ENCODE measurements at places on chromosomes 2 and 18.

DNA sequence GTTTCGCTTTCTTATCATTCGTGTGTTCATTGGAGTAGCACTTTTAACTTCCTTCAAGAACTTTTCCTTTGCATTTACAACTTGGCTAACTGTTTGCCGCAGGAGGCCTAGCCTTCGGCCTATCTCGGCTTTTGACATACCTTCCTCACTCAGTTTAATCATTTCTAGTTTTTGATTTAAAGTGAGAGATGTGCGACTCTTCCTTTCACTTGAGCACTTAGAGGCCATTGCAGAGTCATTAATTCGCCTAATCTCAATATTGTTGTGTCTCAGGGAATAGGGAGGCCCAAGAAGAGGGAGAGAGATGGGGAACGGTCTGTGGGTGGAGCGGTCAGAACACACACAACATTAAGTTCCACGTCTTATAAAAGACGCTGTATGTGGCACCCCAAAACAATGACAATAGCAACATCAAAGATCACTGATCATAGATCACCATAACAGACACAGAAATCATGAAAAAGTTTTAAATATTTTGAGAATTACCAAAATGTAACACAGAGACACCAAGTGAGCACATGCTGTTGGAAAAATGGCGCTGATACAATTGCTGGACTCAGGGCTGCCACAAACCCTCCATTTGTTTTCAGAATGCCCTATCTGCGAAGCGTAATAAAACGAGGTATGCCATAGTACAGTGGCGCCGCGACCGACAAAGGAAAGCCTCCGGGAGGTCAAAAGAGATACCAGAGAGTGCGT is 553 bp downstream of the TIGD1 start:
- DNase-seq, result no peak

DNA sequence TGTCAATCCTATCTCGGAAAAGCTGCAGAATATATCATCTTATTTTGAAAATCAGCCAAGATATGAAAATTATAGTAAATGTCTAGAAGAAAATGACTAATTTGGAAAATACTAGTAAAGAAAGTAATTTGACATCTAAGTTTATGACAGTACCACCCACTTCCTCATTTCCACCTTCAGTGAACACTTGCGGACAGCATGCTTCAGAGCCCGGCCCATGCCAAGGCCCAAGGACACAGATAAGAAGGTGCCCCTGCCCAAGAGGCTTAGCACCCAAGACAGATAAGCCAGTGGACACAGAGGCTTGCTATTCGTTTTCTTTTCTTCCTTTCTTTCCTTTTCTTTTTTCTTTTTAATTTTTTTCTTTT is 4.8 kb upstream of the KCNG2 start:
- no peak for DNase-seq

GRCh38 chr2:203706403-203706802 is at the start of gene CD28:
Gene CD28, plus strand, starts transcription at chr2:203706639. Its CDS starts 58 bp downstream, at chr2:203706697.
- DNase-seq, result peak; percentile 99

GRCh38 chr2:220215785-220216184 is 588.4 kb downstream of the SLC4A3 start:
- DNase-seq, result no peak

DNA sequence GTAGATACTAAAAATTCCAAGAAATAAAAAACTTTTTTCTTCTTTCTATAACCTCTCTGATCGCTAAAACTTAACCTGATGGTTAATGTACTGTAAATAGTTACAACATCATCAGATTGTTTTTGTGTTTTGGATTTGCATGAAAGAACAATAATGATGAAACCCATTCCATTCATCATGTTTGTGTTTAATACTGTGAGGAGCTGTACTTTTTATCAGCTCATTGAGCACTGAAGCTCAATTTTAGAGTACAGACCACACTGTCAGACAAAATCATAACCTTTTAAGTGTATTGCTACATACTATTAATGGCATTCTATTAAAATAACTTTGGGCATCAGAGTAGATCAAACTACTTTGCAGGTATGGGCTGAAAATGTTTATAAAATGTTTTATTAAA is 14.8 kb upstream of the BBS5 start:
- no peak for DNase-seq

DNA sequence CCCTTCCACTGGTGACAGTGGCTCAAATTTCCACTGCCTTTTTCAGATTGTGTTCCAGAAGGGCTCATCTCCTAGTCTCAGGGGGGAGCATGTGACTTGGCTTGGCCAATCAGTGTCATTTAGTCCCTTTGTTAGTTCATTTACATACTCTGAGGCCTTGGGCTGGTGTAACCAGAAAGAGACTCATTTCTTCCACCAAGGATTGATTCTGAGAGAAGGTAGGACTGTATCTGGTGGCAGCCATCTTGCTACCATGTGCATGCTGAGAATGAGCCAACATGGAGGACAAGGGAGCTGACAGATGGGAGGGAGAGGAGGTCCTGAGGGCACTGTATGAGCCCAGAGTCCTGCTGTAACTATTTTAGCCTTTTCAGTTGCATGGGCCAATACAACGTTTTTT is 191.7 kb downstream of the THSD7B start:
- DNase-seq, result no peak

DNA sequence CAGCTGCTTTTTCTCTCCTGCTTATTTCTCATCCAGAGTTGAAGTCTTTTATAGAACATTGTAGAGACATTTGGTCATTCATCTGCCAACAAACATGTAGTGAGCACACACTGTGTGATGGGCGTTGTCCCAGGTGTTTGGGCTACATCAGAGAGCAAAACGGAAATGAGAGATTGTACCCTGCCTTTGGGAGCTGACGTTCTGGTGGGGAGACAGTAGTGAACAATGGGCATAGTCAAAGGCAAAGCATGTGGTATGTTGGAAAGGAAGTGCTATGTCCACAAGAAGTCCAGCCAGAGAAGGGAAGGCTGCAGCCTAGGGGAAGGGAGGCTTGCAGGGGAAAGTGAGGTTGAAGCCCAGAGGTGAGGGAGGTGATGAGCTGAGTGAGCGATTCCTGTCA is 78.1 kb downstream of the PIEZO2 start:
- no peak for DNase-seq

DNA sequence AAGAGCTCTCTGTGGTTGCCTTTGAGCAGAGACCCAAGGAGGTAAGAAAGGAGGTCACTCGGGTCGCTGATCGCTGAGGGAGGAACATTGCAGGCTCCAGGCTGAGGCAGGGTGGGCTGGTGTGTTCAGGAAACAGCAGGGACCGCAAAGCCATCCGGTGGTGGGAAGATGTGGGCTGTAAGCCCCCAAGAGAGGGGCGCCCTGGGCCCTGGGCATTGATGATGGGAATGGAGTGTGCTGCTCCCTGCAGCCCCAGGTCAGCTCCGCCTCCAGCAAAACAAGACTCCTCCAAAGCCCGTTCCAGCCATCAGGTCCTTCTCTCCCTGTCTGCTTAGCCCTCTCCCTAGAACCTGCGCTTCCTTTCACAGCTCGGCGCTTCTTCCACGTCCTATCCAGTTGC is 229.7 kb downstream of the KLHL29 start:
- DNase-seq, result no peak

GRCh38 chr18:44920441-44920840 is 239.8 kb downstream of the SETBP1 start:
- DNase-seq, result no peak

- no peak for DNase-seq
Measured at GRCh38 chr18:2114289-2114688, 457.0 kb downstream of the METTL4 start.

- DNase-seq, result no peak
Measured at GRCh38 chr2:74851191-74851566, 17.3 kb downstream of the HK2 start.

- no peak for DNase-seq
Measured at GRCh38 chr2:74201196-74201595, 2.8 kb downstream of the MTHFD2 start.

DNA sequence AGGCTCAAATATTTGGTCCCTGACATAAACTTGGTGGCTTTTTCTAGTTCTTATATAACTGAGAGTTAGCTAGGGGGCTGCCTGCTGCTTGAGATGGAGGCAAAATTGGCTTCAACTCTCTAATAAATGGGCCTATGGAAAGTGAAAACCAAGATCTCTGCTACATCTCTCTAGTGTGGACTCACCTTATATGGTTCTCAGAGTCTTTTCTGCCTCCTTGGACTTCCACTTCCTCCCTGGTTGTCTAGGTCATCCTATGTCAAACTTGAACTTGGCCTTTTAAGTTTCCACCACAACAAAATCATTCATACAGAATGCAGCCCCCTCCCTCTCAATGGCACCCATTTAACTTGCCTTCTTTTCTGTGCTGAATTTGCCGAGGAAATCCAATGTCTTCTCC is 23.9 kb upstream of the ARHGAP25 start:
- no peak for DNase-seq

GRCh38 chr18:28359176-28359575 is 182.2 kb upstream of the CDH2 start:
- no peak for DNase-seq

DNA sequence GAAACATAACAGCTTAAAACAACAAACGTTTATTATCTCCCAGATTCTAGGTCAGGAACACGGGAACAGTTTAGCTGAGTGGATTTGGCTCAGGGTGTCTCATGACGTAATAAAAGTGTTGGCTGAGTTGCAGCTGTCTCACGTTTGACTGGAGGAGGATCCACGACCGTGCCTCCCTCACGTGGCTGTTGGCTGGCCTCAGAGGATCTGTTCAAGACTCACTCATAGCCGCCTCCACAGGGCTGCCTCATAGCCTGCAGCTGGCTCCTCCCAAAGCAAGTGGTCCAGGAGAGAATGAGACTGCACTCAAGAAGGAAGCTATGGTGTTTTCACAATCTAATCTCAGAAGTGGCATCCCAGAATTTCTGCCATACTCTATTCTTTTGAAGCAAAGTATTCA is 167.1 kb downstream of the RPRM start:
- no peak for DNase-seq

DNA sequence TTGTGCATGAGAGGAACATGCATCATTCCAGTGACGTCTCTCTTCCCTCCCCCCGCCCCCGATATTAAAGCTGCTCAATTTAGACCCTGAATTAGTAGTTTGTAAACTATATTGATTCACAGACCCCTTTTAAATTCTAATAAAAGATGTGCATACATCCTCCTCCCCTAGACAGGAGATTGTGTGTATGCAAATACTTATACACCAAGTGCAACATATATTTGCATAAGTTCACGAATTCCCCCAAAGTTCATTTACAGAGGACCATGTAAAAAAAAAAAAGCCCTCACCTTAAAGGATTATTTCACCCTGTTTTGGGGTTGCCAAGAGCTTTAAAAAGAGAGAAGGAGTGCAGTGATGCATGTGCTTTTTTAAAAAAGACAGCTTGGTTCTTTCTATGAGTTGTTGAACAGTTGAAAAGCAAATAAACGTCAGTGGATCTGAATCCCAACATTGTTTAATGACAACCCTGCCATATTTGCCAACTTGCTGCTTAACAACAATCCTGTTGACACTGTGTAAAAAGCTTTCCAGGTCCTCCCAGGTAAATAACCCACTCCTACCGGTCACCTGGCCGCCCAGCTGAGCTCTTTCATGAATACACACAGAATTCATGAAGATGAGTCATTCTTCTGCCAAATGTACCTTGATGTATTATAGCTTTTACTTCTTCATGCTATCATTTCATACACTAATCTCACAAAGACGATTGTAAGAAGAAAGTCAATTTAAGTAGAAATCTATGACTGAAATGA is 211.5 kb downstream of the IKZF2 start:
- no peak for DNase-seq

- no peak for DNase-seq
Measured at GRCh38 chr2:37287966-37288365, 36.7 kb downstream of the PRKD3 start.

DNA sequence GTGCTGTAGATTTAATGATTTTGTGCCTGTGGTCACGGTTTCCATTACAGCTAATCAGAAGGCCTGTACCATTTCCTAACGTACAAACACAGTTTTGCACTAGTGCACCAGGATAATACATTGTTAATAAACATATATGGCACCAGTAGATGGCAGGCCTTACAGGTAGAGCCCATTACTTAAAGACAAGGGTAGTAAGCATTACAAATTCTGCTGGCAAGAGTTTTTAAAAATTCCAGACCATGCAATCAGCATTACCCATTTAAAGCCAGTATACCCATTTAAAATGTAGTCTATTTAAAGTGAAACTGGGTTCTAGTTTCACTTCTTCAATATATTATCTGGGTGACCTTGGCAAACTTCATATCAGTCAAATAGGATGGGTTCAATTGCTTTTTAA is 224.2 kb downstream of the NUP35 start:
- DNase-seq, result peak; percentile 68

DNA sequence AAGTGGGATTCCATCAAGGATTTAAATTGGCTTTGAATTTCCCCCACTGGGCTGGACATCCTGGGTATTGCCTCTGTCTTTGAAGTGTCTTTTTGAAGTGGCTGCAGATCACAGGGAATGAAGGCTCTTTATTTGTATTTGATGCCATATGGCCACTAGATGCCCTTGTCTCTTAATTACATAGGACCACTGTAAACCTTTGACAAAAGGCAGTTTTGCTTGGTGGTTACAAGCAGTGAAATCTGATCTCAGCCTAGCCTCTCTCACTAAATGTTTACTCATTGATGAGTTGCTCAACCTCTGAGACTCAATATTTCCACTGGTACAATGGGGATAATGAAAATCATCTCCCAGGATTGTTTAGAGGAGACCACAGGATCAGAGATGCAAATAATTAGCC is 102.2 kb downstream of the INSIG2 start:
- DNase-seq, result no peak

DNA sequence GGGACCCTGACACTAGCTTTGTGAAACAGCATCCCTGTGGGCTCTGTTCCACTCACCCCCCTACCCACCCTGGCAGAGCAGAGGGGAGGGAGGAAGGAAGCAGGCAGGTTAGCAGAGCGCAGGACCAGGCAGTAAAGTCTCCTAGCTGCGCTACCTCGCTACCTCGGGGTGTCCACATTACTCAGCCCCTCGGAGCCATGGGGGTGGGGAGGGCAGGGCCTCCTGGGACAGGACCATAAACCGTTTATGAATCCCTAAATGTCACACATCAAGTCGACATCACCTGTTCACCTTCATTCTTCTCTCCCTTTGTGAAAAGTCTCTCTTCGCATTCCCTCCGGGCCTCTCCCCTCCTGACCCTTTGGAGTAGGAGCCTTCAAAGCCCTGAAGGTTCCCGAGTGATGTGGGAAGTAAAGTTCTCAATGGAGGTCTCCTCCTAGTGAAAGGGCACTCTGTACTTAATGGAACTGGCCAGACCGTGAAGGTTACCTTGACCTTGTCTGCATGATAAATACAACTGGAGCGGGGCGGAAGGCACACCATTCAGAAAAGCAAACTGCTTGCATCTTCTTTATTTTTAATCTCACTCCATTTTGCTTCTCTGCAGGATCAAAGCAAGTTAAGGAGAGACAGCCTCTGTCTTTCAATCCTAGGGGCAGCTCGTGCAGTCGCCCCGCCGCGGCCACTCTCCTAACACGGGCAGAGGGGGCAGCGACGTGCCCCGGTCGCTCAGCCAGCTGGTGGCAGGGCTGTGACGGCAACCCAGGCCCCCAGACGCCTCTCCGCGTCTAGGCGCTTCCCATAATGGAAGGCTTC is 23.7 kb upstream of the SMAD7 start:
- DNase-seq, result no peak

GRCh38 chr2:44778671-44779476 is 162.6 kb upstream of the SIX3 start:
- peak; percentile 15 for DNase-seq

All from MM.1S (cell line).